ENCODE measurements at places on chromosomes 7 and 10. TPM values are rescaled to one million over a fixed set of nuclear protein-coding genes. Genes with fewer than 3 reads are reported as not detected.

GPER1 gene
- 0.49 TPM for total RNA-seq

UTF1 gene
- not detected for total RNA-seq

RBP3 gene
- not detected for total RNA-seq

TMEM26 gene
- 0.07 TPM for total RNA-seq

SYT15 gene
- not detected for total RNA-seq

TET1 gene
- total RNA-seq = 0.85 TPM

HPSE2 gene
- total RNA-seq = not detected

HKDC1 gene
- 0.49 TPM for total RNA-seq

PRKG1 gene
- 0.28 TPM for total RNA-seq

PIK3AP1 gene
- total RNA-seq = 0.14 TPM

C10orf105 gene
- total RNA-seq = 0.14 TPM

PYROXD2 gene
- total RNA-seq = 5.2 TPM

CCL24 gene
- total RNA-seq = not detected

SLC26A4 gene
- total RNA-seq = not detected

C10orf95 gene
- 2.3 TPM for total RNA-seq

SHTN1 gene
- total RNA-seq = 9.0 TPM

MOGAT3 gene
- total RNA-seq = not detected

CCDC172 gene
- not detected for total RNA-seq

PPP1R3A gene
- total RNA-seq = not detected

GLI3 gene
- 2.8 TPM for total RNA-seq

AKR1D1 gene
- not detected for total RNA-seq

NRP1 gene
- 34.3 TPM for total RNA-seq

A1CF gene
- not detected for total RNA-seq

HTR5A gene
- total RNA-seq = not detected

RAB19 gene
- total RNA-seq = not detected

SYT15B gene
- under 0.01 TPM for total RNA-seq

ZFYVE27 gene
- total RNA-seq = 17.0 TPM

ADRB1 gene
- 0.28 TPM for total RNA-seq

SLC29A4 gene
- total RNA-seq = 1.3 TPM

SOSTDC1 gene
- total RNA-seq = 1.1 TPM

UCN3 gene
- not detected for total RNA-seq
